ENCODE measurements at places on chromosomes 2 and 18.

GRCh38 chr2:11904029-11904428 lies 157.6 kb downstream of the LPIN1 start:
- no peak for DNase-seq

GRCh38 chr18:2641638-2642037 lies 13.9 kb upstream of the SMCHD1 start:
- no peak for DNase-seq

- no peak for DNase-seq
These were observed 373.9 kb downstream of the GPD2 start for GRCh38 chr2:156810094-156810493.

DNA sequence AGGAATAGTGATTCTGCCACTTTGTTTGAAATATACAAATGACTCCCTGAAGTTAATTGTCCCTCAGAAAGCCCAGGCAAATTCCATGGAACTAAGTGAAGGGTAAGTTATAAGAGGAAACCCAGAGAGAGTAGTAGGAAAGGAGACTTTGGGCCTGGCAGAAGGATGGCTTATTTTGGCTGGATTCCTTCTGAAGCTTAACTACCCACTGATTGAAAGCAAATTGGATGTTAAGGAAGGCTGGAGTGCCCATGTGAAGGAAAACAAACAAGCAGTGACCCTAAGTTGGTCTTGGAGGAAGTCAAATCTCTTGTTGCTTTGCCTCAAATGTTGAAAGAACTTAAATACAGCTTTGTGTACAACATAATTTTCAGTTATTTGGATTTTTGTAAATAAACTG lies 1106.4 kb upstream of the ZEB2 start:
- DNase-seq = no peak

DNA sequence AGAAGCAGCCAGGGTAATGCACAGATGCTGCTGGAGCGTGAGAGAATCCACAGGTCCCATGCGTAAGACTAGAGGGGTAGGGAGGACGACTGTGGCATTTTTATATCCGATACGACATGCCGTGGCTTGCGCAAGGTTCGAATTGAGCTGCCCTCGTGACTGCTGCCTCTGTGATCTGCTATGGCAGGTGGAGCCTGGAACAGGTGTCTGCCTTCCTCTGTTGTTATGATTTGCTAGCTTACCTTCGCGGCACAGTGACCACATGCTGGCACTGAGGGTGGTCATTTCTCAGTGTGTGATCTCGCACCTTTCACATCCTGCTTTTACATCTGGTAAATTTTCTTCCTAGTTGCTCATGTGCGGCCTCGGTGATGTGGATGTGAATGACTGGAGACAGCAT lies 240.2 kb downstream of the ALPK2 start:
- no peak for DNase-seq

DNA sequence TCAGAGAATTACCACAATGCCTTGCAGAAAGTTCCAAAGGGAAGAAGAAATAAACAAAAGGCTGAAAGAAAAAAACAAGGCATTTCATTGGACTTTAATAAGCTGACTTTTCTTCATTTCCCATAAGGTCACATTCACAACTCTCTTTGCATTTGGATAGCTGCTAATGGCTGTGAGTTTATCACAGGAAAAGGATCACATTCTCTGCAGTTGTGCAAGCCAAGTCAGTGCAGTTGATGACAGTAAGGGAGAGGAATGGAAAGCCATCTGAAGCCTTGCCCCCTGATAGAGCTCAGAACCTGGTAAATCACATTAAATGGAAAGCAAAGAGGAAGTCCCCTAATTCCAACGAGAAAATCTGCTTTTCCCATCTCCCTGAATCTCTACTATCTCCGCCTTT lies 950.6 kb downstream of the CNTNAP5 start:
- no peak for DNase-seq

GRCh38 chr18:36176177-36176584 lies 11.1 kb upstream of the MOCOS start:
- DNase-seq = no peak

DNA sequence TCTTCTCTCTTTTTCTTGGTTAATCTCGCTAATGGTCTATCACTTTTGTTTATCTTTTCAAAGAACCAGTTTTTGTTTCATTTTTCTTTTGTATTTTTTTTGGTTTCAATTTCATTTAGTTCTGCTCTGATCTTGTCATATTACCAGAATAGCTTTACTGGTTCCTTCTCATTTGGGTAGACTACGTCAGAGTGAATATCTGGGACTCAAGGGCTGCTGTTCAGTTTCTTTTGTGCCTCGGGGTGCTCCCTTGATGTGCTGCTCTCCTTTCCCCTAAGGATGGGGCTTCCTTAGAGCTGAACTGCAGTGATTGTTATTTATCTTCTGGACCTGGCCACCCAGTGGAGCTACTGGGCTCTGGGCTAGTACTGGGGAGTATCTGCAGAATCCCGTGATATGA lies 29.4 kb upstream of the IL1RN start:
- no peak for DNase-seq

- DNase-seq = no peak
These were observed 64.7 kb downstream of the PTPN2 start for GRCh38 chr18:12819322-12819721.

- DNase-seq = no peak
These were observed 251.2 kb downstream of the ZNF804A start for GRCh38 chr2:184849516-184849915.

GRCh38 chr2:42953216-42953615 lies 160.8 kb upstream of the HAAO start:
- no peak for DNase-seq

DNA sequence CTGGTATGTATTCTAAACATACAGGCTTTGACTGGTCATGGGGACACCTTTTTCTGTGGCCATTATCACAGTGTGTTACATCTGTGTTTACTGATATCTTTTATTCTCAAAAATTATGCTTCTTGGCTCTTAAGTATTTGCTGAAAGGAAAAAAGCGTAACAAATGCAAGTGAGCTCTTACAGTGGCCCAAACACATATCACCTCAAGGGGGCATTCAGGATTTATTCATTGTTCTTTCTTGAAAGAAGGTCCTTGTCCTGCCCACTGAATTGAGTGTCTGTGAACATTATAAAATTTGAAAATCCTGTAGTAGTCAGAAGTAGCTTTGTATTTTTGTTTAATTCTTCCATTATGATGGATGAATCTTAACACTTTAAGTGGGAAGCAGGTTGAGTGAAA lies 454.5 kb downstream of the XIRP2 start:
- no peak for DNase-seq

GRCh38 chr18:79461627-79462026 lies 65.9 kb downstream of the NFATC1 start:
- DNase-seq = no peak

DNA sequence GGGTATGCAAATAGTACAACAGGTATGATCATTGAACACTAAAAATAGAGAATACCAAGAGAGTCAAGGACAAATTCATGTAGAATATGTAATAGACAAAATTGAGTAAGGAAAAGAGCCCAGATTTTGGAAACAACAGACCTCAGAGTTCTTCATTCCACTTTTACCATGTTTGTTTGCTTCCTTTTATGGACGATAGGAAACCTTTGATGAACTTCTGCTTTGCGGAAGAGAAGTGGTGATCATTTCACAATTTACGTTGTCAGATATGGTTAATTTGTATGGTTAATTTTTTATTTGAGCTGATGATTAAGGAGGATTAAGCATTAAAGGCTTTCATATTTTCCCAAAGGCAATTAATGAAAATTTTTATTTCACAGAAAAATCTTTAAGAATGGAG lies 16.3 kb downstream of the MARCHF7 start:
- no peak for DNase-seq

DNA sequence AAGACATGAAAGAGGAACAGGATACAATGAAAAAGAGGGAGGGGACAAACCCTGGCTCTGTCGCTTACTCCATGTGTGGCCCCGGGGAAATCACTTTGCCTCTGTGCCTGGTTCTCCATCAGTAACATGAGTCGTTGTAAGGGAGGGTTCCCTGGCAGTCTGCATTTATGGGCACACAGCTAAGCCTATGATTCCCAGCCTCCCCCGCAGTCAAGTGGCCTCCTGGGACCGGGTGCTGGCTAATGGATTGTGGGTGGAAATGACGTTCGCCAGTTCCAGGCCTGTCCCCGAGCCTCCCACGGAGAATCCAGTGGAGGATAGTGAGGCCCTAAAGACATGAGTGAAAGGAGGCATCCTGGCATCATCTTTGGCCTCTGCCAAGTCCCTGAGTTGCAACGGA lies 42.7 kb downstream of the SFXN5 start:
- DNase-seq = no peak

DNA sequence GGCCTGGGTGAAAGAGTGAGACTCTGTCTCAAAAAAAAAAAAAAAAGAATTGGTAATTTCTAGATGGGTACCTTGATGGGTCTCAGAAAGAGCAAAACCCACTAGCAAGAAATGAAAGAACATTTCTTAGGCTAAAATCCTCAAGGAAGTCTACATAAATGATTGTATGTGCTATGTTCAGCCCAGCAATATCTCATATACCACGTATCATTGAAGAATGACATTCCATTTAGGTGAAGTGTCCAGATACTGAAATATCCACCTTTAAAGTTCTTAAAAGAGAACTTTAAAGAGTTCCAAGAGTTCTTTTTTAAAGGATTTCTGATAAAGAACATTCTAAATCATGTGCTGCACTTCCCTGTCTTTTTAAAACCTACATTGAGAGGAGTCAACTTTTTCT lies 19.2 kb downstream of the NRP2 start:
- DNase-seq = no peak

GRCh38 chr18:5628512-5629255 lies 84.9 kb upstream of the EPB41L3 start:
- DNase-seq = no peak

- no peak for DNase-seq
These were observed 69.7 kb downstream of the NCK2 start for GRCh38 chr2:105814291-105814940.

GRCh38 chr18:51007790-51008139 lies 22.2 kb upstream of the SMAD4 start:
- DNase-seq = no peak

DNA sequence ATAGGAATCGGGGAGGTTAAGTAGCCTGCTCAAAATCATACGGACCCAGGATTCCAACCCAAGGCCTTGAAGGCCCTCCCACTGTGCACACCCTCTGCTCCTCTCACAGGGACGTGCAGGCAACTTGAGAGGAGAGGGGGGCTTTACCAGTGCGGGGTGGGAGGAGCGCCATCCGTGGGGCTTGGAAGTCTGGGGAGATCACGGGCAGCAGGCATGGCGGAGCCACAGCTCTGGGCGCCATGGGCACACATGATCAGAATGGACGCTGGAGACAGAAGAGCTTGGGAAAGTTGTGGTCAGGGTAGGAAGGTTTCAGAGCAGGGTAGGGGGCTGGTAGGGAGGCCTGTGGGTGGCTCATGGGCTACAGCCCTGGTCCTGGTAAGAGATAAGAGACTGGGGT lies 70.7 kb downstream of the TFCP2L1 start:
- DNase-seq = no peak

DNA sequence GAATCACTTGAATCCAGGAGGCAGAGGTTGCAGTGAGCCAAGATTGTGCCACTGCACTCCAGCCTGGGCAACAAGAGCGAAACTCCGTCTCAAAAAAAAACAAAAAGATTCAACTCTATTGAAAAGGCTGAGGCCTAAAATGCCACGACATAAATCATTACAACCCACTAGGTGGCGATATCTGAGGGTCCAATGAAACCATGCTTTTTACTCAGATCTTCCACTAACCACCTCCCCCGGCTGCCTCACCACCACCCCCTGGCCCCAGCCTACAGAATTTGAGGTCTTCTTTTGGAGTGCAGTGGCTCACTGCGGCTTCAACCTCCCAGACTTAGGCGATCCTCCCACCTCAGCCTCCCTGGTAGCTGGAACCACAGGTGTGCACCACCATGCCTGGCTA lies 57.5 kb downstream of the AP1S3 start:
- DNase-seq = no peak

- no peak for DNase-seq
These were observed 43.1 kb upstream of the GPR155 start for GRCh38 chr2:174529916-174530315.

DNA sequence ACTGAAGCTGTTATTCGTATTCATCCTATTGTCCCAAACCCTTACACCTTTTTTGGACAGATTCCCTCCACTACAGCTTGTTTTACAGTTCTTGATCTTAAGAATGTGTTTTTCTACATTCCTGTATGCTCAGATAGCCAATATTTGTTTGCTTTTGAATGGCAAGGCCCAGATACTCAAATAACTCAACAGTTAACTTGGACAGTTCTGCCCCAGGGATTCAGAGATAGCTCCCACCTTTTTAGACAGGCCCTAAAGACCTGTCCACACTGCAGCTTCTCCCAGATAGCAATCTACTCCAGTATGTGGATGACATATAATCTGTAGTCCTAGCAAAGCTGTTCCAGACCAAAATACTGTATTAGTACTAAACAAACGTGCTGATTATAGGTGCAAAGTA lies 7.1 kb upstream of the AGXT start:
- no peak for DNase-seq

GRCh38 chr18:79818036-79818435 lies 20.3 kb downstream of the KCNG2 start:
- no peak for DNase-seq

DNA sequence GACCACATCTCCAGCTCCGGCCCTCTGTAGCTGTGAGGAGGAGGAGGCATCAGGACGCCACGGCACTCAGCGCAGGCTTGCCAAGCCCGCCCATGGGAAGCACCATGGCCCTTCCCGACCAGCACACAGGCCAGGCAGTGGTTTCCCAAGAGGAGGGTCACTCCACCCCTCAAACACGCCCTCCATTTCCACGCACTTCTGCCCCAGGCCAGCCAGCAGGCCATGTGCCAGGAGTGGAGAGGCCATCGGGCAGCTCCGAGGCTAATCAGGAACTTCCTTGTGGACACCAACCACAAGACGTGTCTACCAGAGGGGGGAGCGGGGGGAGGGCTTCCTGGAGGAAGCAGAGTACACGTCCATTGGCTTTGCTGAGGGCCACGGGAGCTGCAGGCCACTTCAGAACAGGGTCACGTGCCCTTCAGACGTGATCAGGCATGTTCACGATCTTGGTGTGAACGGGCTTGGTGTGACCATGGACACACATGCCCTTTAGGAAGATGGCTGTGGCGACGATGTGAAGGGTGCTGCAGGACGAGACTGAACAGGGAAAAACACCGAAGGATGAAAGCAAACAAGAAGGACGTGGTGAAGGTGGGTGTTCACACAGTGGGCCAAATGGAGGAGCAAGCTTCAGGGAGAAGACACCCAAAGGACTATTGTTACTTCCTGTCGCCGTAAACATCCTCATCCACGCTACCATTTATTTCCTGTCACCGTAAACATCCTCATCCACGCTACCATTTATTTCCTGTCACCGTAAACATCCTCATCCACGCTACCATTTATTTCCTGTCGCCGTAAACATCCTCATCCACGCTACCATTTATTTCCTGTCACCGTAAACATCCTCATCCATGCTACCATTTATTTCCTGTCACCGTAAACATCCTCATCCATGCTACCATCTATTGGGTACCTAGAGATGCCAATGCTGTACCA lies 6.5 kb upstream of the MTERF4 start:
- DNase-seq = no peak

GRCh38 chr2:26975102-26975501 lies 4.7 kb downstream of the MAPRE3 start:
- DNase-seq = no peak

DNA sequence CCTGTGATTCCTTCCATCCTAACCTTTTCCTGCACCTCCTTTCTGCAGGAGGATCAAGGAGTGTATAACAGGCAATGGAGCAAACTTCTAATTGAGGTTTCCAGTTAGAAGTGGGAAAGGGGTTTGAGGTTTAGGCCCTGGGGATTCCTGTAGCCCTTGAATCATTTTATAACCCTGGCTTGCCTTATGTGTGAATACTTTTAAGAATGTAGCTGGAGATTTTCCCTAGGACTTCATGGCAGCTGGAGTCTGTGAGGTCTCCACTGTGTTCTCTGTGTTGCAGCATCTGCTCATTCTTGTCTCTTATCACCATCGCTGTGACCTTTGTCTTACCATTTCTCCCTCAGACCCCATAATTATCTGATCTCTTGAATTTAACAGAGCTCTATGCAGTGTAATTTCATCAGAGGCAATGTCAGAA lies 370.2 kb upstream of the SLC14A2 start:
- no peak for DNase-seq

Measured in NCI-H1930 (cell line).